ENCODE measurements at places on chromosomes 4 and X. TPM values are rescaled to one million over a fixed set of nuclear protein-coding genes. Genes with fewer than 3 reads are reported as not detected.

- no peaks in the 10 kb centered on the region for H3K27me3 ChIP-seq
- DNase-seq, result no peak
- no peaks in the 10 kb centered on the region for H3K4me1 ChIP-seq
- peaks cover 11% of the 10 kb centered on the region for H3K36me3 ChIP-seq
- no peak overlapping the region for H3K4me3 ChIP-seq
Observed at GRCh38 chr4:7854216-7854615, 85.4 kb downstream of the AFAP1 start.

- no peaks in the 10 kb centered on the region for H3K36me3 ChIP-seq
- H3K27me3 ChIP-seq, result no peaks in the 10 kb centered on the region
- no peak overlapping the region for H3K27ac ChIP-seq
Observed at GRCh38 chrX:136190038-136190713, 42.8 kb downstream of the FHL1 start.

DNA sequence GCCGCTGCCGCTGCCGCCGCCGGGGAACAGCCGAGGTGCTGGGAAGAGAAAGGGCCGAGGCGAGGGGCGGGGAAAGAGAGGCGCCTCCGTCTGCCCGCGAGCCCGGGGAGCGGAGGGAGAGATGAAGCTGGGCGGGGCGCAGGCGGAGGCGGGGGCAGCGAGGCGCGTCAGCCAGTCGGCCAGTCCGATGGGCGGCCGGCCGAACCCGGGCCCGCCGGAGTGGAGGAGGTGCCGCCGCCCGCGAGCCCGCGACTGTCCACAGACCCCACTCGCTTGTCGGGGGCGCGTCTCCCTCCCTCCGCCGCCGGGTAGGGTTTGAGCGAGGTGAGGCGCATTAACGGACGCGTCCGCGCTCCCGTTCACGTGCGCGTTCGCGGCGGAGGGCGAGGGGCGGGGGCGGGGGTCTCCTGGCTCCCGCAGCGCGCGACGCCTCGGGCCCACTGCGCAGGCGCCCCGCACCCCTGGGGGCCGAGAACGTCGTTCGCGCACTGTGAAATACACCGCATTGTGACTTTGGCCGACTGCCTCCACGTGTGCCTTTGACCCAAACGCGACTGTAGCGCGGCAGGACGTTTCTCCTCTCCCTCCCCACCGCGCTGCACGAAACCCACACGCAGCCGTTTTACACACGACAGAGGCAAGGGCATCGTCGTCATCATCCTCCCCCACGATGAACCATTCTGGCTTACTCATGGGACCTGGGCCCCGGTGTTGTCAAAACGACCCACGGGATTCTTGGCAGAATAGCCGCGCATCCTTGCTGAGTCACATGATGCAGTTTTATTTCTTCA lies at the start of gene NUDT11:
NUDT11 (minus strand) TSS at position 92 of the 791 bp plus-strand sequence. CDS start 148 bp downstream, outside the sequence.
- peak; percentile 73 for DNase-seq
- H3K27me3 ChIP-seq, result peaks cover 18% of the 10 kb centered on the region
- H3K36me3 ChIP-seq, result no peaks in the 10 kb centered on the region
- H3K4me1 ChIP-seq, result no peaks in the 10 kb centered on the region
- H3K4me3 ChIP-seq, result peak within 1 kb of the TSS; percentile 49

- H3K36me3 ChIP-seq, result no peaks in the 10 kb centered on the region
- no peak for DNase-seq
- H3K4me3 ChIP-seq, result no peak overlapping the region
- H3K27ac ChIP-seq, result no peak overlapping the region
- no peaks in the 10 kb centered on the region for H3K27me3 ChIP-seq
Observed at GRCh38 chrX:130637591-130637990, 235.8 kb downstream of the RBMX2 start.

ADGRG2 gene
- total RNA-seq, result 1.8 TPM

PDE6B gene
- 9.1 TPM for total RNA-seq

Data from upper lobe of right lung (tissue), 1 donor.